Activated CD4-positive, alpha-beta memory T cell treated with anti-CD3 and anti-CD28 coated beads, Interleukin-2, amount 10 ng/mL, durations not matched to agents 7 days and 5 days (primary cell): ENCODE measurements at places on chromosomes 5 and 9. TPM values are rescaled to one million over a fixed set of nuclear protein-coding genes. Genes with fewer than 3 reads are reported as not detected.

The NTRK2 gene
- total RNA-seq, result 2.2 TPM

The MEF2C gene
- total RNA-seq, result not detected

The TTC23L gene
- not detected for total RNA-seq

The SLC46A2 gene
- not detected for total RNA-seq

DNA sequence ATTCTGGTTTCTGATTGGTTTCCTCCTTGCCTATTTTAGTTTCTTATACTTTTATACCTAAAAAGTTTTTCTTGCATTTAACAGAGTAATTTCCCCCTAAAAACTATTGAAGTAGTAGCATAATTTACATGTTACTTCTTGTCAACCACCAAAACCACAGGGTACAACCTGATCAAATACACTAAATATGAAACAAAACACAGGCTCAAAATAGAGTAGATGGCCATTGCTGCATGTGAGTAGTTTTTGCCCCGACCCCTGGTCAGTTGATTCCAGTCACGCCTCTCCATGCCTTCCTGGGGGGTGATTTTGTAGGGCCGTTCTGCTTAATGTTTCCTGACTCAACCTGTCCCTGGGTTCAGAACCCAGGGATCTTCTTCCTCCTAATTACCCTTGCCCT is 101.8 kb downstream of the TLE4 start:
- H3K27me3 ChIP-seq, result no peaks in the 10 kb centered on the region
- DNase-seq, result no peak
- no peak overlapping the region for H3K27ac ChIP-seq
- H3K4me1 ChIP-seq, result peaks cover 10% of the 10 kb centered on the region
- H3K4me3 ChIP-seq, result no peak overlapping the region
- H3K36me3 ChIP-seq, result peaks cover 19% of the 10 kb centered on the region

GRCh38 chr5:175047048-175047447 is 322.7 kb downstream of the MSX2 start:
- no peak overlapping the region for H3K4me3 ChIP-seq
- no peaks in the 10 kb centered on the region for H3K4me1 ChIP-seq
- H3K27me3 ChIP-seq, result no peaks in the 10 kb centered on the region
- no peak overlapping the region for H3K27ac ChIP-seq

- peaks cover 14% of the 10 kb centered on the region for H3K36me3 ChIP-seq
- H3K27ac ChIP-seq, result no peak overlapping the region
- H3K4me1 ChIP-seq, result no peaks in the 10 kb centered on the region
- no peak for DNase-seq
These were observed 61.0 kb downstream of the IPPK start for GRCh38 chr9:92608909-92609445.

DNA sequence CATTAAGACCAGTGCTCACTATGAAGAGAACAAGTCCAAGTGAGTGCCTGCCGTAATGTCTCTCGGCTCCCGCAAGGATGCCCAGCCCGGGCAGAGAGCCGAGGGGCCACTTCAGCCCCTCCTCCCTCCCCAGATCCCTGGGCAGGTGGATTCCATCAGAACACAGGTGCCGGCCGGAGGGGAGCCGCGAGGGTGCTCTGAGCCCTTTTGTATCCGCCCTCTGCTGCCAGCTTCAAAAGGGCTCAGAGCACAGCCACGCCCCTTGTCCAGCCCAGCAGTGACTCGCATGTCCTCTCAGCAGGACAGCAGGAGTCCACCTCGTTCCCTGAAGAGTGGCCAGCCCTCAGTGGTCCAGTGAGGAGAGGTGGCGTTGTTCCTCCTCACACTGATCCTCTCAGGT is 43.9 kb downstream of the CYFIP2 start:
- peaks cover 90% of the 10 kb centered on the region for H3K36me3 ChIP-seq
- no peaks in the 10 kb centered on the region for H3K27me3 ChIP-seq
- no peak for DNase-seq
- H3K27ac ChIP-seq, result no peak overlapping the region

DNA sequence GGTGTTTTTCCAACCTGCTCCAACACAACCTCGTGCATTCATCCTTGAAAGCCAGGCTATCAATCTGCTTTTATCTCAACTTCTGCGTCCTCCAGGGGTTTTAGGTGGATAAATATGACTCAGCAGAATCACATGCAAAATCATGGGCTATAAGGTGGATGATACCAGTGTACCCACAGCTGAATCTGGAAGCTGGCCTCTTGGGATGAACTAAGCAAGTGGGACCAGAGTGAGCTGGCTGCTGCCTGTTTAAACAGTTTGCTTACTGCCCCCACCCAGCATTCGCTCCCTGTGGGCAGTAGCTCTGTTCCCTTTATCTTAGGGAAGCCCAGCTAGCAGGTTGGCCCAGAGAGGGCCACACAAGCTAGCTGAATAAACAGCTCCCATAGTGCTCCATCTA is 194.0 kb downstream of the CRB2 start:
- H3K36me3 ChIP-seq, result no peaks in the 10 kb centered on the region
- H3K4me1 ChIP-seq, result no peaks in the 10 kb centered on the region
- H3K27me3 ChIP-seq, result no peaks in the 10 kb centered on the region
- no peak for DNase-seq
- H3K4me3 ChIP-seq, result no peak overlapping the region

DNA sequence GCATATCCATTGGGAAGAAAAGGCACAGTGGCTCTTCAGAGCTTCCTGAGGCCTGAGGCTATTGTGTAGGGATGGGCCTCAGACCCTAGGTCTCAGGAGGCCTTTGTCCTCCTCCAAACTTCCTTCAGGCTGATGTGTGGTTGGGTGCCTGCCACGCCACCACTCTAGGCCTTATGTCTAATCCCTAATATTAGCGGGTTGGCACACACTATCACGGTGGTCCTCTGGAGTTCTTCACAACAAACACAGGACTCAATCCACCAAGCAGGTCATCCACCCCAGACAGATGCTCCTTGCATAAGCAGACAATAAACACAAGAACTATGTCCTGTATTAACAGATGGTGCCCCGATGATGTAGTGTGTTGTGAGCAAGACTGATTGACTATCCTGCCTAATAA is 31.0 kb upstream of the FSTL4 start:
- no peaks in the 10 kb centered on the region for H3K36me3 ChIP-seq
- no peak overlapping the region for H3K27ac ChIP-seq
- H3K4me3 ChIP-seq, result no peak overlapping the region

- no peaks in the 10 kb centered on the region for H3K4me1 ChIP-seq
- no peaks in the 10 kb centered on the region for H3K27me3 ChIP-seq
- no peaks in the 10 kb centered on the region for H3K36me3 ChIP-seq
- H3K27ac ChIP-seq, result no peak overlapping the region
- H3K4me3 ChIP-seq, result no peak overlapping the region
These were observed 318.8 kb downstream of the DNAH5 start for GRCh38 chr5:13625616-13626198.

- H3K36me3 ChIP-seq, result no peaks in the 10 kb centered on the region
- H3K4me3 ChIP-seq, result no peak overlapping the region
- peaks cover 43% of the 10 kb centered on the region for H3K4me1 ChIP-seq
- H3K27ac ChIP-seq, result peak overlapping the region; percentile 58
These were observed 129.0 kb downstream of the PIK3R1 start for GRCh38 chr5:68344447-68345111.

DNA sequence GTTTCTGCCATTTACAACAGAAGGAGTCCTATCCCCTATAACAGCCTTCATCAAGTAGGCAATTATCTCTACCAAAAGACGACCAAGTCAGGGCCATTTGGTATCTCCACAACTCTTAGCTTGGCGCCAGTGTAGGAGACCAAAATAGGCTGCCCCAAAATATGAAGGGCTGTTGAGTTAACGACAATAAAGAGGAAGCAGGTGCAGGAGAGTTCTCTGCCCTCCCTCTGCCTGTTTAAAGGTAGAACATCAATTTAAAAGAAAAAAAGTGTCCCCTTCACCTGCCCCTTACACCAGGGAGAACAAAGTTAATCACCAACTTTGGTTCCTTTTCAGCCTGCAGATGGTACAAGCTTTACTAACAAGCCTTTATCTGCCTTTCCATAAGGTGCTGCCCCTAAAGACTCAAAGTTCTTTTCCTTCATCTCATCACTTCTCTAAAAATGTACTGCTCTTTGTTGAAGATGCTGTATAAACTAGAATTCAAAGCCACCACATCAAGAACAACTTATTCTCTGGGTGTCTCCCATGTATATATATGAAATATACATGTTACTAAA is 33.3 kb downstream of the PPP1R2B start:
- peaks cover 37% of the 10 kb centered on the region for H3K27me3 ChIP-seq
- DNase-seq, result no peak
- no peak overlapping the region for H3K4me3 ChIP-seq
- no peaks in the 10 kb centered on the region for H3K4me1 ChIP-seq
- no peak overlapping the region for H3K27ac ChIP-seq

DNA sequence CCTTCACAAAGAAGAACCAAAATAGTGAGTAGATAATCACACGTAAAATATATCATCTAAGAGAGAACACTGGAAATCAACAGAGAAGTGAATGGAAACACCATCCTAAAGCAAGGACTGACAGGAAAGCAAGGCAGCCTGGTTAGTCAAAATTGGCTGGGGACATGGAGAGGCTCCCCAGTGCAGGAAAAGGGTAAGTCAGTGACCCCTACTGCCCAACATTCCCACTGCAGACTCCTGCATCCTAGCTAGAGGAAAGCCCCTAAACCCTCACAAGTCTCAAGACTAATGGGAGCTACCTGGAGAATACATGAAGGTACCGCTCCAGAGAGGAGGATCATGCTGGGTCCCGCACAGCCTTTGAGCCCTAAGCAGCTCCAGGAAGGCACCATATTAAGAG is 60.1 kb downstream of the ZDHHC21 start:
- H3K36me3 ChIP-seq, result peaks cover 16% of the 10 kb centered on the region
- H3K4me1 ChIP-seq, result peaks cover 3% of the 10 kb centered on the region
- H3K27me3 ChIP-seq, result no peaks in the 10 kb centered on the region
- H3K27ac ChIP-seq, result no peak overlapping the region
- H3K4me3 ChIP-seq, result no peak overlapping the region

GRCh38 chr5:108418197-108418596 is 36.3 kb upstream of the FBXL17 start:
- no peaks in the 10 kb centered on the region for H3K4me1 ChIP-seq
- H3K27ac ChIP-seq, result no peak overlapping the region
- no peak overlapping the region for H3K4me3 ChIP-seq
- no peaks in the 10 kb centered on the region for H3K36me3 ChIP-seq
- DNase-seq, result no peak

DNA sequence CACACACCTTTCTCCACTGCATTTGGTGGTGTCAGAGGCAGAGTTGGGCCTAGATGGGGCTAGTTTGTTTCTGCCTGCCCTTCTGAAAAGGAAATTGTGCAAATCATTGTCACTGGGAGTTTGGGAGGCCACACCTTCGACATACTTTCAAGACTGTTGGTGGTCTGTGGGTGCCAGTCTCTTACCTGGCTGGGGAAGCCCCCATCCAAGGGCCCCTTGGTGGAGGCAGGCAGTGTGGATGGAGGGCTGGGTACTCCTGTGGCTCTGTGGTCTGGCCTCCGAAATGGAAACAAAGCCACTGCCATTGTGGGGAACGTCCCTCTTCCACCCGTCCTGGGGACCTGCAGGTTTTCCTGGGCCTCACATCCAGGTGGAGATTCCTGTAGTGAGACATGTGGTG is 10.9 kb upstream of the PHYHD1 start:
- H3K4me1 ChIP-seq, result peaks cover 51% of the 10 kb centered on the region
- no peaks in the 10 kb centered on the region for H3K27me3 ChIP-seq
- DNase-seq, result no peak
- peaks cover 53% of the 10 kb centered on the region for H3K36me3 ChIP-seq

DNA sequence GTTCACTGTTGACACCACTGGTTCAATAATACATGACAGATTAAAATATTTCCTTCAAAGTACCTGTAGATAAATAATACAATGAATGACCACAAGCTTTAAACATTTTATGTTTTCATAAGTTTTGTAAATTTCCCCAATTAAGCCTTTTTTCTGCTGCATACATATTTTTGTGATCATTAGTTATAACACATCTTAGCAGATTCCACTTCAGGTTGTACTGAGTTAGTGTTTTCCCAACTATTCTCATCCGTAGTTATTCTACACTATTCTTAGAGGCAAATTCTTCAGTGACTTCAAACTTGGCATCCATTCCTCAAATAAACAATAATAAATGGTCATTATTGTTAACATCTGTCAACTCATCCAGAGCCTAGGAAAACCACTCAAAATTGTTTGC is 100.9 kb downstream of the NRG2 start:
- no peaks in the 10 kb centered on the region for H3K36me3 ChIP-seq
- H3K27ac ChIP-seq, result no peak overlapping the region
- no peak overlapping the region for H3K4me3 ChIP-seq
- no peak for DNase-seq
- H3K27me3 ChIP-seq, result peaks cover 60% of the 10 kb centered on the region

- no peaks in the 10 kb centered on the region for H3K27me3 ChIP-seq
- peak; percentile 18 for DNase-seq
- peak overlapping the region; percentile 84 for H3K27ac ChIP-seq
- H3K4me1 ChIP-seq, result peaks cover 50% of the 10 kb centered on the region
- H3K4me3 ChIP-seq, result peak overlapping the region; percentile 84
These were observed 824 bp downstream of the TMEM245 start for GRCh38 chr9:109118808-109119438.

DNA sequence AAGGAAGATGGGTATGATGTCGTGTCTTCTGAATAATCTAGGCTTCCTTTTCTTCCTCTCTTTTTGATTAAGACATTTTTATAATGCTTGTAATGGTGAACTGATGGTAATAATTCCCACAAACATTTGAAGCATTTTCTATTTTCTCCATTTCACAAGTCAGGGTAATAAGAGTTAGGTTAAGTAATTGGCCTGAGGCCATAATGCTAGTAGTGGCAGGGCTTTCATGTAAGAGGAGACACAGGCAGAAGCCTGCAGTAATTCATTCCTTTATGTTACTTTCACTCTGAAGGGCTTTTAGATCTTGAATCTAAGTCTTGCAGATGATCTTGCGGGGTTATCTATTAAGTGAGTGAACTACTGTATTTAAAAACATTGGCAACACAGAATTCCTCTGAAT is 374.9 kb downstream of the MAT2B start:
- DNase-seq, result no peak
- no peak overlapping the region for H3K27ac ChIP-seq
- no peaks in the 10 kb centered on the region for H3K27me3 ChIP-seq
- no peaks in the 10 kb centered on the region for H3K4me1 ChIP-seq

GRCh38 chr9:81344366-81344765 is 345.0 kb downstream of the TLE1 start:
- no peaks in the 10 kb centered on the region for H3K36me3 ChIP-seq
- H3K27ac ChIP-seq, result no peak overlapping the region
- no peak for DNase-seq
- no peaks in the 10 kb centered on the region for H3K4me1 ChIP-seq
- H3K27me3 ChIP-seq, result no peaks in the 10 kb centered on the region
